ENCODE measurements at places on chromosomes 5 and 9.

DNA sequence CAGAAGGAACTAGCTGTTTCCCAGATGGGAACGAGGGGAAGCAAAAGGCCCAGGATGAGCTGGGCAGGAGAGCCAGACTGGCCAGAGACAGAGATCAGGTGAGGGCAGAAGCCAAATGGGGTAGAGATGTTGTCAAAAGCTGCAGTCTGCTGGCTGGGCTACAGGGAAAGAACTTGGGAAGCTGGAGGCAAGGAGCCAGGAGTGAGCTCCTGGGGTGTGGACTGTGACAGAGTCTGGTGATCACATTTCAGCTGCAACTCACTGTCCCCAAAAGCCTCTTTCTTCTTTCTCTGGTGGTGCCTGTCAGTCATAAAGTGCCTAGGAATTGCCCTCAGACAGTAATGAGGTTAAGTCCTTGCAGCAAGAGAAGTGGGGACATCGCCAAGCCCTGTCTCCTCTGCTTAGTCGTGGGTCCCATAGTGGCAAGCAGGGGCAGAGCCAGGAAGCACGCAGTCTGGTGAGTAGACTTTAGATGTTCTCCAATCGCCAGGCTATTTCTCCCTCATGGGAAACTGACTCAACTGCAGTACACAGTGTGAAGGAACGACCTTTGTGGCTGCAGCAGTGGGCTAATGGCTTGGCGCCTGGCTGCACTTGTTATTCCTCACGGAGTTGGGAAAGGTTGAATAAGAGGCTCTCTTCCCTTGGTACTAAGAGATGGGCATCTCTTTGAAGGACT, 2.5 kb upstream of the FSD1L start:
- DNase-seq: no peak

DNA sequence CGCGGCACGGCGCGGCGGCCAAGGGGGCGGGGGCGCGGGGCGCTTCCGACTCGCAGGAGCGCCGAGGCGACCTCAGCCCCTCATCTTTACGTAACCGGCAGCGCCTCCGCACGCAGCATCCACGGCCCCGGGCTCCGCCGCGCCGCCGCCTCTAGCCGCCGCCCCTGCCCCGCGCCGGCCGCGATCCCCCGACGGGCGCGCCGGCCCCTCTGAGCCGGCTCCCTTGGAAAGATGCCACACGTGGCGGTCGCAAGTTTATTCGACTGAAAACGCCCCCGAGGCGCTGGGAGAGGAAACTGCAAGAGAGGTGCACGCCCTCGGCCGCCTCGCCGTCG, 1.0 kb downstream of the KLF9 start:
- DNase-seq: no peak

DNA sequence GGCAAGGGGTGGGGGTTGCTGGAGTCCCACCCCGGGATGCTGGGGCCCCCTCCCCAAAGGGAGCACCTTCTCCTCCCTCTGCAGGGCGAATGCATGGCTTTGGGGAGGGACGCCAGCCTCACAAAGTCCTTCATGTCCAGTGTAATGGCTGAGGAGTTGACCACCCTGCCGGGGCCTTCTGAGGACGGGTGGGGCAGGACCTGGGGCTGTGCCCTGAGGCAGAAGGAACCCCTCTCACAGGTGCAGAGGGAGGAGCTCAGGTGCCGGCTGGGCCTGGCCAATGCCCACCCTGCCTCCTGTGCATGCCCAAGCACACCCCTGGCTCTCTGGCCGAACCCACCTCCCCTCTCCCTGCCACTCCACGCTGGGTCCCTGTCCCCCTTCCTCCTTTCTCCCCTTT, 64.3 kb upstream of the RNU6ATAC start:
- no peak for DNase-seq

- DNase-seq: no peak
Observed at GRCh38 chr5:44389090-44389822, at the start of gene FGF10. Gene FGF10 (minus strand): TSS chr5:44389420. CDS start chr5:44388682, 738 bp downstream.

- DNase-seq: peak; percentile 69
Observed at GRCh38 chr9:127931092-127931881, 710 bp upstream of the PIP5KL1 start.
